Breast epithelium (tissue), 4 donors: ENCODE measurements at places on chromosomes 7 and 10. TPM values are rescaled to one million over a fixed set of nuclear protein-coding genes. Genes with fewer than 3 reads are reported as not detected.

GRCh38 chr10:79392020-79392398, 44.7 kb downstream of the PPIF start:
- H3K4me1 ChIP-seq: no peaks in the 10 kb centered on the region
- no peak overlapping the region for H3K4me3 ChIP-seq
- no peak overlapping the region for H3K27ac ChIP-seq
- peak; percentile 19 for DNase-seq

GRCh38 chr10:47111329-47111862, 188.6 kb upstream of the GDF10 start:
- no peaks in the 10 kb centered on the region for H3K4me1 ChIP-seq
- no peak for DNase-seq
- no peaks in the 10 kb centered on the region for H3K27me3 ChIP-seq
- no peaks in the 10 kb centered on the region for H3K36me3 ChIP-seq

GRCh38 chr7:6647080-6647479, 10.0 kb downstream of the ZNF316 start:
- no peak overlapping the region for H3K4me3 ChIP-seq
- no peak overlapping the region for H3K27ac ChIP-seq
- no peaks in the 10 kb centered on the region for H3K36me3 ChIP-seq
- no peaks in the 10 kb centered on the region for H3K27me3 ChIP-seq
- DNase-seq: no peak

GRCh38 chr10:48336978-48337599, 30.6 kb downstream of the MAPK8 start:
- no peaks in the 10 kb centered on the region for H3K36me3 ChIP-seq
- H3K4me1 ChIP-seq: no peaks in the 10 kb centered on the region
- DNase-seq: no peak
- H3K27me3 ChIP-seq: no peaks in the 10 kb centered on the region
- H3K4me3 ChIP-seq: no peak overlapping the region

- no peak overlapping the region for H3K27ac ChIP-seq
- no peaks in the 10 kb centered on the region for H3K36me3 ChIP-seq
- H3K4me1 ChIP-seq: no peaks in the 10 kb centered on the region
- H3K4me3 ChIP-seq: no peak overlapping the region
Measured at GRCh38 chr7:133512560-133512959, 259.7 kb downstream of the EXOC4 start.

GRCh38 chr10:35495521-35496119, 109.5 kb upstream of the GJD4 start:
- DNase-seq: peak; percentile 80
- no peaks in the 10 kb centered on the region for H3K4me1 ChIP-seq
- H3K27ac ChIP-seq: peak overlapping the region; percentile 59
- H3K36me3 ChIP-seq: no peaks in the 10 kb centered on the region
- H3K27me3 ChIP-seq: no peaks in the 10 kb centered on the region

- H3K4me1 ChIP-seq: no peaks in the 10 kb centered on the region
- H3K27ac ChIP-seq: no peak overlapping the region
- H3K4me3 ChIP-seq: no peak overlapping the region
- no peaks in the 10 kb centered on the region for H3K27me3 ChIP-seq
Measured at GRCh38 chr7:25881317-25882037, 270.5 kb upstream of the NFE2L3 start.

DNA sequence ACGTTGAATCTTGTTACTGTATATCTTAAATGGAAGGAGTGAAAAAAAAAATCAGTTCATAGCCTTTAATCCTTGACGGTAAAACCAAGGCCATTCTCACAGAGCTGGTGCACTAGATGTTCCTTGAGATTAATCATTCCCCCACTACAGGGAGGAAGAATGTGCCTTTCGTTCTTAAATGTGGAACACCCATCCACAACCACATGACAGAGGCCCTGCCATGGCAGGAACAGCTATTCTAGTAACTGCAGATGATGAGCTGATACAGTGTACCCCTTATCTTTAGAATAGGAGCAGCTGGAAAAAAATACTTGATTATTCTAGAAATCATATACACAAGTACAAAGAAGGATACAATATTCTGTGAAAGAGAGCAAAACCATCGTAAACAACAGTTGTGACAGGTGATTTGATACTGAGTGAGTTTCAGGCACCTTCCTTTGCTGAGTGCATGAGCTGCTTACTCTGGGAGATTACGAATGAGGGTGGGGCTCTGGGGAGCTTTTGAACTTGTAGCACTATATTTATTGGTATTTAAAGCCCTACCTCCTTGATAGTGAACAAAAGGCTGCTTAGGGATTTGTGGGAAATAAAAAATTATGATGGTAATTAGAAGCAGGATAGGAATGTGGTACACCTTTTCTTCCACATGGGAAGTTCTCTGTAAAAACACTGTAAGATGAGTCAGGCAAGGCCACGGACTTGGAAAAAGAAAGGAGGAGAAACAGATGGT, 244.4 kb upstream of the SLC26A5 start:
- H3K4me3 ChIP-seq: no peak overlapping the region
- no peaks in the 10 kb centered on the region for H3K4me1 ChIP-seq
- no peaks in the 10 kb centered on the region for H3K27me3 ChIP-seq
- no peak overlapping the region for H3K27ac ChIP-seq
- H3K36me3 ChIP-seq: no peaks in the 10 kb centered on the region
- DNase-seq: no peak

- H3K27ac ChIP-seq: no peak overlapping the region
- no peaks in the 10 kb centered on the region for H3K27me3 ChIP-seq
- H3K4me3 ChIP-seq: no peak overlapping the region
- H3K4me1 ChIP-seq: no peaks in the 10 kb centered on the region
- no peaks in the 10 kb centered on the region for H3K36me3 ChIP-seq
Measured at GRCh38 chr10:77247031-77247990, 390.3 kb downstream of the KCNMA1 start.

DNA sequence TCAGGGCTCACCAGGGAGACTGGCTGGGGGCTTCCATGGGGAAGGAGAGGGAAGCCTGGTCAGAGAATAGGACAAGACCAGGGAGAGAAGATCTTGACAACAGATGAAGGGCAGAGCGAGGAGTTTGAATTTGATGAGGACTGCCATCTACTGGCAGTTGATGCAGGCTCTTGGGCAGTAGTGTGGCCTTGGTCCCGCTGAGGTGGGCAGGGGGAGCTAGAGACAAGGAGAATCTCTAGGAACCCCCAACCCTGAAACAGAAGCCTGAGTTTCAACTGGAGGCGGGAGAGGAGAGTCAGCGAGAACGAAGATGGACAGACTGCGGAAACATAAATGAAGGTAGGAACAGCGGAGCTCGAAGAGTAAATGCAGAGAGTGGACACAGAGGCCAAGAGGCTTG, 81.0 kb downstream of the PPP1R3C start:
- H3K4me1 ChIP-seq: no peaks in the 10 kb centered on the region
- H3K4me3 ChIP-seq: no peak overlapping the region
- no peak overlapping the region for H3K27ac ChIP-seq
- H3K27me3 ChIP-seq: no peaks in the 10 kb centered on the region

- H3K4me3 ChIP-seq: no peak overlapping the region
- no peaks in the 10 kb centered on the region for H3K36me3 ChIP-seq
- H3K4me1 ChIP-seq: no peaks in the 10 kb centered on the region
- no peaks in the 10 kb centered on the region for H3K27me3 ChIP-seq
- no peak overlapping the region for H3K27ac ChIP-seq
Measured at GRCh38 chr7:155017834-155018233, 14.9 kb upstream of the PAXIP1 start.

DNA sequence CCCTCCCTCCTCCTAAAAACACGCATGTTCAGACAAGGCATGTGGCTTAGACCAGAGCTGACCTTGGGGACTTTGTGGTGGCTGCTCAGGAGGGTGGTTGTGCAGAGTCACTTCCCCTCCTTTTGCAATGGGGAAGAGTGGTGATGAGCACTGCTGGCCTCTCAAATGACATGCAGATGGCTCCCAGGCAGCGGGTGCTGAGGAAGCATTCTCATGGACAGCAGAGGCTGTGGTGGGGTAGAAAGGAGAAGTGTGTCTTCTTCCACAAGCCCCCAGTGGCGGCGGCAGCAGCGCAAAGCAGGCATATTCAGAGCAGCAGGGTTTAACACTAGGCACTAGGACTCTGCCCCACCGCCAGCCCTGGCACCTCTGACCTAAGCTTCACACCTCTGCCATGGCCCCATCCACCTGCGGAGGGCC, 105.9 kb upstream of the ANLN start:
- DNase-seq: no peak
- peaks cover 5% of the 10 kb centered on the region for H3K4me1 ChIP-seq
- H3K27me3 ChIP-seq: no peaks in the 10 kb centered on the region

- peak overlapping the region; percentile 3 for H3K27ac ChIP-seq
- DNase-seq: no peak
- no peaks in the 10 kb centered on the region for H3K27me3 ChIP-seq
Measured at GRCh38 chr7:18693406-18693805, 197.9 kb downstream of the HDAC9 start.

DNA sequence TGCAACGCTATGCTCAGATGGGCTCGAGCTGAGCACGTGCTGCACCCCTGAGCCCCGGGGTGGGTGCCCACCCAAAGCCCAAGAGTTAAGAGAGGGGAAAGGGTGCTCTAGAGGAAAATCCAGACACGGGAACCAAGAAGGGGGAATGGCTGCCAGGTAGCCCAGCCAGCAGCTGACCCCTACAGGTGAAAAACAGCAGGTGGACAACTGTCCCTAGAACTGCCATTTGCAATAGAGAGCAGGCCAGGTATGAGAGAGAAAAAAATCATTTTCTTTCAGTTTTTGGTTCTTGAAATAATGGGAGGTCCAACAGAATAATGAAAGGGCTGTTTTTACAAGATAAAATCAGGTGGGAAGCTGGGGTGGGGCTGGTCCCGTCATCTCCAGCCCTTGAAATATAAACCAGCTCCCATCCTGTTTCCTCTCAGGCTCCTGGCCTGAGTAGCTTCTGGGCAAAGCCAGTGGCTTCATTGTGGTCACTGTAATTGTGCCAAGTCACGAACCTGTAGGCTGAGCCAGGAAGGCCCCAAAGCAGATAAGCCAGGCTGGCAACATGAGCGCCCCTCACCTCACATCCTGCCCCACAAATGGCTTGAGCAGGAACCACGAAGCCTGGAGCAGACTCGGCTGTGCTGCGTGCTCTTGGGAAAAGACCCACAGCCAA, 257.8 kb downstream of the SNX10 start:
- no peak for DNase-seq
- no peaks in the 10 kb centered on the region for H3K4me1 ChIP-seq
- H3K4me3 ChIP-seq: no peak overlapping the region
- no peaks in the 10 kb centered on the region for H3K36me3 ChIP-seq
- H3K27ac ChIP-seq: no peak overlapping the region

- no peak overlapping the region for H3K4me3 ChIP-seq
- no peaks in the 10 kb centered on the region for H3K36me3 ChIP-seq
- H3K27me3 ChIP-seq: no peaks in the 10 kb centered on the region
- H3K27ac ChIP-seq: no peak overlapping the region
Measured at GRCh38 chr7:159049266-159050025, 95.2 kb downstream of the VIPR2 start.

ZNF365 gene
- total RNA-seq: 0.66 TPM

ADCY1 gene
- total RNA-seq: 1.6 TPM

PRF1 gene
- total RNA-seq: 4.3 TPM

CPED1 gene
- total RNA-seq: 14.3 TPM

PTF1A gene
- not detected for total RNA-seq

CCDC126 gene
- 35.4 TPM for total RNA-seq

ST7 gene
- 41.4 TPM for total RNA-seq
